ENCODE measurements at places on chromosomes 6 and 20.

GRCh38 chr6:106783640-106784566 is 154.5 kb downstream of the QRSL1 start:
- no peak for DNase-seq

DNA sequence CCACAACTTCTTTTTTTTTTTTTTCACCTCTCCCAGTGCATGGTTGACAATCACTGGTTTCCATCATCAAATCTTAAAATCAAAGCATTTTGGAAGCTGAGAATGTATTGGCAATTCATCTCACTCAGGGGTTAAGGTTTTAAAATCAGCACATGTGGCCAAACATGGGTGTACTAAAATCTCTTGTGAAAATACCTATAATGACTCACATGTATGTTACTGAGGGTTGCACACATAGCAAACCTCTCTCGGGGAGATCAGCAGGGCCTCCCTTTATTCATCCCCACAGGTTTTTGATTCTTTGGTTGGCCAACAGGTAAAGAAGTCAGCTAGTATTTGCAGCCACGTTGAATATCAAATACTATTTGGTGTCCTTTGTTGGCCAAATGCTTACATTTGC is 44.3 kb upstream of the OCSTAMP start:
- DNase-seq: no peak

DNA sequence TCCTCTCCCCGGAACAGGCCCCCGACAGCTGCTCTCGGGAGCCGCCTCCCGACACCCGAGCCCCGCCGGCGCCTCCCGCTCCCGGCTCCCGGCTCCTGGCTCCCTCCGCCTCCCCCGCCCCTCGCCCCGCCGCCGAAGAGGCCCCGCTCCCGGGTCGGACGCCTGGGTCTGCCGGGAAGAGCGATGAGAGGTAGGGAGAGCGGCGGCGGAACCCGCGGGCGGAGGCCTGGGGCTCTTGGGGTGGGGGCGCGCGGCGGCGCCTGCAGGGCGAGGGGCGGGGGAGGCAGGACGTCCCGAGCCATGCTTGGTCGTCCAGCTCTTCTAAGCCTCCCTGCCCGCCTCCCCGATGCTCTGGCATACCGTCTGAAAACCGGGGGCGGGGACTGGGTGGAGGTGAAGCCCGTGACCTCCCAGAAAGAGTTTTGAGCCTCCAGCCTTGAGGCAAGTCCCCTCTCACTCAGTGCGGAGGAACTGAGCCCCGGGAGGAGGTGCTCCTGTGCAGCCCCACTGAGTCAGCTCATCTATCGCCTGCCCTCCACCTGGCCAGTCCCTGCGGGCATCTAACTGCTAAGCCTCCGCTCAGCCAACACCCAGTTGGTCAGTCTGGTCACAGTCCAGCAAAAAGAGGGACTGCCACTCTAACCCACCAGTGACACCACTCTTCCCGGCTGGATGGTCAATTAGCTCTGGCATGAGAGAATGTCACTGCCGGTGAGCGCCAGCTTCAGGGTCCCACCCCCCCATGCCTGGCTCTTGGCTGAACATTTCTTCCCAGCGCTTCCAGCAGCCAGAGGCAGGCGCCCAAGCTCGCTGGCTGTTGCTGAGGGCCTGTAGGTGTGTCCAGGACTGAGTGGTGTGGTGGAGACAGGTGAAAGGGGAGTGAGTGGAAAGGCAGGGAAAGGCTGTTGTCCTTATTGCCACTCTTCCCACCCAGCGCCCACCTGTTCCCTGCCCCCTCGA is 482 bp downstream of the DDR1 start:
- peak; percentile 61 for DNase-seq

DNA sequence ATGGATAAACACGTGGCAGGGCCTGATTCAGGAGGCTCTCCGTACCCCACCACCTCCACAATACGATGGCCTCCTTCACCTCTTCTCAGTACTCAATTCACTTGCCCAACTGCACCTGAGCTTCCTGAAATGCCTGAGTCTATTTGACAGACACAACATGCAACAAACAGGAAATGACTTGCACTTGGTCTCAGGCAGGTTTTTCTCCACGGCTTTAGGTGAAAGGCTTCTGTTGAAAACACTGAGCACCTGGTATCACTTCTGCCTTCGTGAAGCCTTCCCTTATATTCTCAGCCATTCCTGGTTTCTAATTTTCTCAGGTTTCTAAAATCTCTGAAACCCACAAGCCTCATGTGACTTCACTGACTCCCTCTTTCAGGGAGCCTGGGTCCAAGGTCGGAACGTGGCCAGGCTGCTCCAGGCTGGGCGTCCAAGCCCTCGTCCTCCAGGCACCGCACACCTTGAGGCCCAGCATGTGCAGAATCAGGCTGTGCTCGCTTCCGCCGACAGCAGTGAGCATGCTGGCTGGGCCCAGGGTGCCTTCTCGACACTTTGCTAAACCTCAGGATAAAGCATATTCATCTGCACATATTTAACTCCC is 34.7 kb downstream of the TAF4 start:
- DNase-seq: no peak

DNA sequence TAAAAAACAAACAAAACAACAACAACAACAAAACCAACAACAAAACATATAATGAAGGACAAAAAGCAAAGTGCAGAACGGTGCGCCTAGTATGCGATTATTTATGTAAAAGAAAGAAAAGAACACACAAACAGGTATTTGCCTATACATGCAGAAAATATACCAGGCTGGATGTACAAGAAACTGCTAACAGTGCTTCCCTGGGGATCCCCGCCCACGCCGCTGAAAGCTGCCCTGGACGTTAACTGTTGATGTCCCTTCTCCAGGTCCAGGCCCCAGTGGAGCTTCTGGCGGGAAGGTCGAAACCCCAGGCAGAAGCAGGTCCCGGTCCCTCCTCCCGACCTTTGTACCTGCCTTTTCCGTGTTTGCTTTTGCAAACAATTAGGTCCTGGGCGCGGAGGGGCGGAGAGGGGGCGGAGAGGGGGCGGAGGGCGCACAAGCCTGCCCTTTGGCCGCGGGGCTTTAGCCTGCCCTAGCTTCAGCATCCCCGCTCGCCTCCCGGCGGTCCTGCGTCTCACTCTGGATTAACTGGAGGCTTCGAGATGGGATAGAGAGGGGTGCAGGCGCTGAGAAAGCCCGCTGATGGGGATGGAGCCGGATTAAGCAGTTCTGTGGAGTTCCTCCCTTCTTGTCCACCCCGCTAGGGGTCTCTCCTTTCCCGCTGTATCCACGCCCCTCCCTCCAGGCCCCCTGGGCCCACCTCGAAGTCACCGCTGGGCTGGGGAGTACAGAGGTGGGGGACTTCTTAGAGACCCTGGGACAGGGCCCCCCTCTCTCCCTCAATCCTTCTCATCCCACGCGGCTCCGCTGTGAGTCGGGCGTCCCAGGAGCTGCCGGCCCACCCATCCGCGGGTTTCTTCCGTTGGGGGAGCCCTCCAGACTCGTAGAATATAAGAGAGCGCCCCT is 8.2 kb upstream of the AHCY start:
- DNase-seq: peak; percentile 13

DNA sequence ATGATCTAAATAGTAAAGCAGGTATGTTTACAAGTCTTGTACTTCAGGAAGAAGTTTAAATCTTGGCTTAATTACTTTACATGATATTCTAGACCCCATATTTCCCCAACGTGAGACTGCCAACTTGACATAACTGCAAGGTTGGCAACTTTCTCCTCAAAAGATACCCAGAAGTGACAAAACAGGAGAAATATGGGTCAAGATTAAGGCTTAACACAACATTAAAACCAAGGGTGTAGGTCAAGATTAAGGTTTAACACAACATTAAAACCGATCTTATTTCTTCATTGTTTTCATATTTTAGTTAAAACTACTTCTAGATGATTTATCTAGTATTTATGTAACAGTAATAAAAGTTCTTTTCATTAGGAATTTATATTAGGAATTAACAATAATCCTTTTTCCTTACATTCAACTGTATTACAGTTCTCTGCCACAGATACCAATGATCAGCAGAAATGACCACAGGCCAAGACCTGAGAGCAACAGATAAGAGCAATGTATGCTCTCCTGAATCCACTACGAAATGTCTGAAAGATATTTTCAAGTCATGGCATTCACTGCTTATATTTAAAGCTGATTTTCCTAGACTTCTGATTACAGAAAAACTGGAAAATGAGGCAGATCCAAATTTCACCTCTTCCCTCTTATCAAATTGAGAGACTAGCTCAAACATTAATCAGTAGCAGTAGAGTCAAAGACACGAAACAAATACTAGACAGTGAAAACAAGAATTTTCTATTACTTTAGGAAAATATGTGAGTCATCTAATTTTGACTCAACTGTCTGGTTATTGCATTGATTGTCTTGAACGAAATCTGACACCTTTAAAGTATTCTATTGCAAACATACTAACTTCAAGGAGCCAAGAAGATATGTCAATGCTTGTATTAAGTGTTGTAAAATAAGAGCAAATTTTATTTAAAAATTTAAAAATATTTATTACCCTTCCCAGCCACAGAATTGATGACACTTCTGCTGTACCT is 72.3 kb downstream of the RNGTT start:
- DNase-seq: no peak

DNA sequence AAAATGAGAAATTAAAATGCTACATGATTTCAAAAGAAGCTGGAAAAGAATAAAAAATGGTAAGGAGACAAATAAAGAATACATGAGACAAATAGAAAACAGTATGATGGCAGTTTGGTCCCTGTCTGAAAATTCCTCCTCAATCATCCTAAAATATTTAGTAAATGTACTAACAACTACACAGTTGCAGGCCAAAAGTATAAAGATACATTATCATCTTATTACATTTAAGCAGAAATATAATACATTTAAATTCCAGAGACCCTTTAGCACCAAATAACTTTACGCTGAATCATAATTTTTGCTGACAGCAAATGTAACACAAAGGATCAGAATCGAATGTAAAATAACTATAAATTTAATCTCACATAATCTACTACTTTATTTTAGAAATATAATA is 4.4 kb downstream of the HMGCLL1 start:
- no peak for DNase-seq

GRCh38 chr6:45185403-45186251 is 142.5 kb upstream of the RUNX2 start:
- no peak for DNase-seq

DNA sequence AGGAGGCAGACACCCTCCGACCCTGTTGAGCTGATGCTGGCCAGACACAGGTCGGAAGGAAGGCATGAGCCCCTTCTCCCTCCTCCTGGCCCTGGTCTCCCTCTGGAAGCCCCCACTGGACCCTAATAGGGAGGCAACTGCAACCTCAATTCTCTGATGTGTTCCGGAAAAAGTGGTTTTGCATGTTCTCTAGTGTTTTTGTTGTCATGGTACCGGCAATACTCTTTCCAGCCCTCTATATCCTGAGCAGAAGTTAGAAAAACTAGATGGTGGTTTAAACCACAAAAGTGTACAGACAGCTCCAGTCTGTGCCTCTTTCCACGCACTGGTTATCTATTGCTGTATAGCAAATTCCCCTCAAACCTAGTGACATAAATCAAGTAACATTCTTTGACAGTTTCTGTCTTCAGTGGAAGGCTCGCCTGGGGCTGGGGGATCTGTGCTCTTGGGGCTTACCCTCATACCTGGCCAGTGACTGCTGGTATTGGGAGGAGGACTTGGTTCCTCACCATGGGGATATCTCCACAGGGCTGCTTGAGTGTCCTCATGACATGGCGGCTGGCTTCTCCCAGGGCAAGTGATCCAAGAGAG is 37.0 kb downstream of the SYTL3 start:
- DNase-seq: no peak

- no peak for DNase-seq
Observed at GRCh38 chr6:43334466-43335095, 26.0 kb upstream of the CRIP3 start.

DNA sequence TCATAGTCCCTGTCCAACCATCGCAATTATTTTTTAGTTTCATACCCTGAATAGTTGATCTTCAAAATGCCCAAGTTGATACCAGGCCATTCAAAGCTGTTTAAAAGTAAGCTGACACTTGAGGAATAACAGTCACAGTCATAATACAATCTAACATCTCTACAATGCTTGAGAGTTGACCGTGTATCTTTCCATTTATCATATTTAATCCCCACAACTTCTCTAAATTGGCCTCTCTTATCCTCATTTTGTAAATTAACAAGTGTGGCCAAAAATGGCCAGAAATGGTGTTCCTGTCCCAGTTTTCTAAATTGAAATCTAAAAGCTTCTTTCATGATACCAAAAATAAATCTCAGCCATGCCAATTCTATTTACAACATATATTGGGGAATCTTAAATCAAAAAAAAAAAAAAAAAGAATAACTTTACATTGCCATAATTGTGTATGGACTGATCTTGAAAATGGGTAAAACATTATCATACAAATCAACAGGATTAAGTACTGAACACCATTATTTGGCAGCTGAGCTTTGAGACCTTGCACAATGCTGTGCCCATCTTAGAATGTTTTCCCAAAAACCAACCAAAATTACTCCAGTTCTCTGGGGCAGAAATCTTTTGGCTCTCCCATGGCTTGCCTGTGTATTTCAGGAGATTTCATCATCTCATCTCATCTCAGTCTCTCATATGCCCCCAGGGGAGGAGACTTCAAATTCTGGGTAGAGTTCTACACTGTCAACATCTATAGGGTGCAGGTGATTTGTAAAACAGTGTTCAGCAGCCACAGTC is 448.7 kb upstream of the JARID2 start:
- no peak for DNase-seq

DNA sequence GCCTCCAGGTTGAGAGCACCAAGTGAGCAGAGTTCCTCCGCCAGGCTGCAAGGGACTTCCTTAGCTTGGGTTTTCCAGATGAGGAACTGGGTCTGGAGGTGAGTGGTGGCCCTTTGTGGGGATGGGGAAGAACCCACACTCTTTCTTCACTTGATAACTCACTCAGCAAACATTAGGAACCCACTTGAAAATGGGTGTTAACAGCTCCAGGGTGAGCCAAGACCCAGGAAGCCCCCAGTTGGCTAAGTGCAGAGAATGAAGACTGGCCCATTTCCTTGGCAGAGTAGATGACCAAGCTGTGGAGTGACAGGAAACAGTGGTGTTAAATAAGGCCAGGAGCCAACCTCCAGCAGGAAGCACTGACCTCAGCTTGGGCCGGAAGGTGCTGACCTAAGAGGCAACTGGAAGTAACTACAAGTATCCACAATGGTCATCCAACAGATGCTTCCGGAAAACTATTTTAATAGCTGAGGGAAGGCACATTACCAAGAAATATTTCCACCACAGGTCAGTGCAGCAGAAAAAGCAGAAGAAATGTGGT is 22.7 kb downstream of the MRPL14 start:
- peak; percentile 20 for DNase-seq

- DNase-seq: no peak
Observed at GRCh38 chr6:7720346-7720745, 5.6 kb upstream of the BMP6 start.

All from midbrain (tissue), 1 donor.